ENCODE measurements at places on chromosomes 7 and 10.

GRCh38 chr7:50262916-50263690 is 41.4 kb upstream of the IKZF1 start:
- DNase-seq, result no peak

DNA sequence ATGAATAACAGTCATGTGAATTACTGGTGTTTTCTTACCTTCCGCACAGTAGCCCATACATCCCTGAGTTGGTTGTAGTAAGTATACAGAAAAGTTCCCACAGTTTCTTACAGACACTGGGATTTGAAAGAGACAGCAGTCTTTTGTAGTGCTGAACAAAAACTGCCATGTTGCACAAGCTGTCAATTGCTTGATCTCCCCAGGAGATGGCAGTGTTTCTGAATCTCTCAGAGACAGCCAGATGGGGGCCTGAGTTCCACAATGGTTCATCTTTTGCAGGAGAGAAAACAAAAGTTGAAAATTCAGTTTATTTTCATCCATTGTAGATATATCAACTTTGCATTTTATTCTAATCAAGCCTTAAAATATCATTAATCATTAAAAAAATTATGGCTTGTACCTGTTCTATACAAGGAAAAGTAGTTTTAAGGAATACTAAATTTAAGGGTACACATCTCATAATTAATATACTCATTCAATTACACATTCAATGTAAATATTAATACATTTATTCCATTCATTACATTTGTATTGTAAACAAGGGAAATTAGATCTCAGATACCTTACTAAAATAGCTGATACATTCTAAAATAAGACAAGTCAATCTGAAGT is 14.5 kb downstream of the VWDE start:
- DNase-seq, result no peak

DNA sequence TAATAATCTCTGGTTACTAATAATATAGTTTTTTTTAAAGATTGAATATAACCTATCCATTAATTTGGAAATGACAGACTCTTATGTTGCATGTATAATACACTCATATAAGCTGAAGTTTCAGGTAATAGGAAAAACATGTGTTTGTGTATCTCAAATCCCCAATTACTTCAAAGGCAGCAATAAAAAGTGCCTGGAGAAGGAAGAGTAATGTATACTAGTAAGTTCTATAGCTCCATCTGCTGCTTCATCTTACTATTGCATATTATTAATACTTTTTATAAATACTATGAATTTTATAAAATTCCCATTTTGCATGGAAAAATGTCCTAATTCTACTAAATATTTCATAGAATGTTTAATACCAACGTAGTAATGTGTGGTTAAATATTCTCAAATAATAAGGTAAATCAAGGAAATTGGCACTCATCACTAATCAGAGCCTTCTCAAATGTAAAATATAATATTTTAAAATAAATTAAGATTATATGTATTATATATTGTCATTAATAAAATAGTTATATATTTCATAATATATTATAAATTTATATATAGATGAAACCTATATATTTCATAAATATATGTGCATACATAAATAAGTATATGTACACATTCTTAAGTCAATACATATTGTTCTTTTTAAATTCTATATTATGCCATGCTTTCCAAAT is 311.9 kb downstream of the HGF start:
- no peak for DNase-seq

DNA sequence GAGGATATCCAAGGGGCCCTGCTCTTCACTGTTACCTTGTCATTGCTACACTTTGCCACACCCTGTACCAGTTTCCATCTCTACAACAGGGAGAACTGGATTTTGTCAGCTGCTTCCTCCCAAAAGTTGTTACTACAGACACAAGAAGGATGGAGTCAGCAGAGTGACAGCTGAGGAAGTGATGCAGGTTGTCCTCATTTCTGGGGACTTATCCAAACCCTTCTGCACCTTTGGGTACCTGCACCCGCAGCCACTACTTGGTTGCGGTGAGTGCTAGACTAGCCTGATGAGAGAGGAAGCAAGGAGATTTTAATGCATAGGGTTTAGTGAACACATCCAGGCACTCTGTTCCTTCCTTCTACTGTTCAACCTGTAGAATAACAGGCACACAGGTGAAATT is 281.0 kb downstream of the RPS24 start:
- no peak for DNase-seq

DNA sequence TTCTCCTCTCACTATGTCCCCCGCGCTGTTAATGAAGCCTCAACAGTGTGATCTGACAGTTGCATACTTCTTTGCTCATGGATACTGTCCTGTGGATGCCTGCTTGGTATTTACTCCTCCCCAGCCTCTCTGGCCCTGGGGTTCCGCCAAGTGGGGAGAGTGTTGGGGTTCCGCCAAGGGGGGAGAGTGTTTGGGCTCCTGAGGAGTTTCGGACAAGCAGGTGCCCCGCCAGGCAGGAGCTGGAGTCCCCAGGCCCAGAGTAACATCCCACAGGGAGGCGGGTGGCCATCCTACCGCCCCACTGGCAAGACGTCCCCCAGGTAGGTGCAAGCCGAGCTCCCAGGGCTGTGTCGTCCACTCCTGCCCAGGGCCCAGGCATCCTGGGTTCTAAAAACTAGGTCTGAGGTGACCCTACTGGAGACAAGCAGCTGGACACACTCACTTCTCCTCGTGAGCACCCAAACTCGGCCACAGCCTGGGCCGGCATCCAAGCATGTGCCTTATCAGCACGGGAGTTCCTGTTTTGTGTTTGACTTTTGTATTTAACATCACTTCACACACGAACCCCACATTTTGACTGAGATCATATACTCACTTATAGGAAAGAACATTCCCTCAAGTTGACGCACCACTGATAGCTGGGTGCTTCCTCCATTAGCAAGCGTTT is 34.2 kb downstream of the CAMK2B start:
- DNase-seq, result no peak

DNA sequence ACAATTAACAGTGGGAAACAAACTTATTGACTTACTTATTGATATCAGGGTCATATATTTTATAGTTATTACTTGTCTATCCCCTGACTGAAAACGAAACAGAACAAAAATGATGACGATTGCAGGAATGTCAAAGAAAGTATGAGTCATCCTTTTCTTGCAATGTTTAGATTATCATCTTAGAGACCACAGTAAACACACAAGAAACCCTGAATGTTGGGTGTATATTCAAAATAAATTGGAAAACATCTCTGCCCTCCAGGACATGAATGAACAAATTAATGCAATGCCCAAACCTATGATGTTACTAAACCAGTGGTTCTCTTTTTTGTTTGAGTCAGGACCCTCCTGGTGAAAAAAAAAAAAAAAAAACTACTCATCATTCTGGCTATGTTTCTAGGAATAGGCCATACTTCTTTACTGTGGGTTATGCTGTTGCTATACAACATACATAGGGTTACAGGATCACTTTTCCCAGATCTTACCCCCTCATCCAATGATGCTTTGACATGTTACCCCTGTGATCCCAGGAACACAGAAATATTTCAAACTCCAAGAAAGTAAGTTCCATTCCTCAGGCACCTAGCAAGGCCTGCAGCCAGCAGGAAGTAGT is 623.4 kb upstream of the IGFBP3 start:
- no peak for DNase-seq

DNA sequence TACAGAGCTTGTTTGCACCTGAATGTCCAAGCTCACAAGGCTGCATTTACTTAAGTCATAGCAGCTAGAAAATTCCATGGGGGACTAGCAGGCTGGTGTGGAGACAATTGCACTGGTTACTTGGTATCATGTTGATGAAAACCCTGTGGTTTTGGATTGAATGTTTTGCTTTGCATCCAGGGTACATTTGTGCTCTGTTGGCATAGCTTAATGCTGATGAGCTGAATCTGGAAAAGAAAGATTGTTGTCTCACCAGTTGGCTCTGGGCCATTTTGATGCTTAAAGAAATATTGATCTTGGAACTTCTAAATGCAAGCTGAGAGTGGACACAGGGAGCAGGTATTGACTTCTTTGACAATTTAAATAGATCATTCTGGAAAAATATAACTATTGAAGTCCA is 122.5 kb upstream of the MBL2 start:
- DNase-seq, result no peak

GRCh38 chr7:150324373-150324961 is 1.1 kb upstream of the ACTR3C start:
- no peak for DNase-seq

GRCh38 chr10:61822781-61823230 is 78.7 kb upstream of the ARID5B start:
- no peak for DNase-seq

GRCh38 chr7:110856704-110857103 is 234.2 kb upstream of the LRRN3 start:
- no peak for DNase-seq

GRCh38 chr7:138295049-138295637 is 164.9 kb upstream of the TRIM24 start:
- no peak for DNase-seq

DNA sequence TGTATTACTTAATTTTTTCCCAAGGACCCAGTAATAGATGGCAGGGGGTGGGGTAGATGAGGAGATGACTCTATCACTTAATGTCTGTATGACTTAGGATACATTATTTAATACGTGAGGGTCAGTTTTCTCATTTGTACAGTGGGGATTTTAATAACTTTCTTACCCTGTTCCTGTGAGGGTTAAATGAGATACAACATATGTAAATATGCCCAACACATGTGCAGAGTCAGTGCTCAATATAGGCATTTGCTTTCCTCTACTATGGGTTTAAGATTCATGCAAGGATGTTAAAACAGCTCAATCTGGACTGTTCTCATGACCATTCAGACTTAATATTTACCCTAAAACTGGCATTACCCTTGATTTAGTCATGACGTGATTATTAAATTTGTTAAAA is 31.2 kb downstream of the ST7 start:
- no peak for DNase-seq

DNA sequence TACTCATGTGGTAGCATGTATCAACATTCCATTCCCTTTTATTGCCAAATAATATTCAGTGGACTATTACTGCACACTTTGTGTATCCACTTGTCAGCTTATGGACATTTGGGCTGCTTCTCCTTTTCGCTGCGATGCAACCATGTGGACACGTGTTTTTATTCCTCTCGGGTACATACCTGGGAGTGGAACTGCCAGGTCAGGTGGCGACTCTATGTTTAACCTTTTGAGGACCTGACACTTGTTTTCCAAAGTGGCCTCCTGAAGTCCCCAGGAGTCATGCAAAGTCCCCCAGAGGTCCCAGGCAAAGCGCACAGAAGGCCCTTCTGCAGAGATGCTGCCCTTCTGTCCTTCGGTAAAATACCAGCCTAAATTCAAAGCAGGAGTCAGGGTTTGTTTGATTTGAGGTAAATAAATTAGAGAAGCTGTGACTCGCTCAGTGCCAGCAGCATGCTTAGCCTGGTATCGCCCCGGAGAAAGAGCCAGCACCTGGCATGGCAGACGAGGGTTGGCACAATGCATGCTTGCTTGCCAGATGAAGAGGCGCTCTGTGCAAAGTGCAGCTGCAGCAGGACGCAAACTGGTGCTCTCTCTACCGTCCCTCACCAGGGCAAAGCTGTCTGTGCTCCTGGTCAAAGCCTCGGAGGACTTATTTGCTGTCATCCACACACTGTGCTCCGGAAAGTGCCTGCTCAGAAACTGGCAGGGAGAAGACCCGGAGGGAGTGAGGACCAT is 37.8 kb downstream of the HIPK2 start:
- no peak for DNase-seq

- DNase-seq, result no peak
These were observed 219.0 kb downstream of the CCDC3 start for GRCh38 chr10:12782537-12782936.

- DNase-seq, result peak; percentile 10
These were observed 41.8 kb upstream of the LRRC18 start for GRCh38 chr10:48981310-48981907.

DNA sequence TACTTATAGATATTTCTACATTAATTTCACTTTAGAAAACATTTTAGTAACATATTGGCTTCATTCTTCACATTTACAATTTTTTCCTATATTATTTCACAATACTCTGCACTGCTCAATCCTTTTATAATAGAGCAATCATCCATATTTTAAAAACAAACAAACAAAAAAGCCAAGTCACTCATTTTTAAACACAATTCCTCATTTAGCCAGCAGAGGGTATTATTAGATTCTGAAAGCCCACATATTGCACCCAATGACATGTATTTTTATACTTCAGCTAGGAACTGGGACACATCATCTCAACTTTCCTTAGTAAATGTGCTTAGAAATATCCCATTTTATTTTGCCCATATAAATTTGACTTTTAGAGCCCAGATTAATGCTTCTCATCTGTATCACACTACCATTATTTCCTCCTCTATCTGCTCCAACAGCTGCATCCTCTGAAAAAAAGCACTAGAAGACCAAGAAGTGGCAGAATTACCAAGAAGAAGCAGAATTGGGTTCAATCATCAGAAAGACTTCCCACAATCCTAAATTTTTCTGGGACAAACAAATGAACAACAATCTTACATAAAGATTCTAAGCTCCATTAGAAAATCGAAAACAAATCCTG is 29.5 kb downstream of the CTNNA3 start:
- DNase-seq, result no peak

DNA sequence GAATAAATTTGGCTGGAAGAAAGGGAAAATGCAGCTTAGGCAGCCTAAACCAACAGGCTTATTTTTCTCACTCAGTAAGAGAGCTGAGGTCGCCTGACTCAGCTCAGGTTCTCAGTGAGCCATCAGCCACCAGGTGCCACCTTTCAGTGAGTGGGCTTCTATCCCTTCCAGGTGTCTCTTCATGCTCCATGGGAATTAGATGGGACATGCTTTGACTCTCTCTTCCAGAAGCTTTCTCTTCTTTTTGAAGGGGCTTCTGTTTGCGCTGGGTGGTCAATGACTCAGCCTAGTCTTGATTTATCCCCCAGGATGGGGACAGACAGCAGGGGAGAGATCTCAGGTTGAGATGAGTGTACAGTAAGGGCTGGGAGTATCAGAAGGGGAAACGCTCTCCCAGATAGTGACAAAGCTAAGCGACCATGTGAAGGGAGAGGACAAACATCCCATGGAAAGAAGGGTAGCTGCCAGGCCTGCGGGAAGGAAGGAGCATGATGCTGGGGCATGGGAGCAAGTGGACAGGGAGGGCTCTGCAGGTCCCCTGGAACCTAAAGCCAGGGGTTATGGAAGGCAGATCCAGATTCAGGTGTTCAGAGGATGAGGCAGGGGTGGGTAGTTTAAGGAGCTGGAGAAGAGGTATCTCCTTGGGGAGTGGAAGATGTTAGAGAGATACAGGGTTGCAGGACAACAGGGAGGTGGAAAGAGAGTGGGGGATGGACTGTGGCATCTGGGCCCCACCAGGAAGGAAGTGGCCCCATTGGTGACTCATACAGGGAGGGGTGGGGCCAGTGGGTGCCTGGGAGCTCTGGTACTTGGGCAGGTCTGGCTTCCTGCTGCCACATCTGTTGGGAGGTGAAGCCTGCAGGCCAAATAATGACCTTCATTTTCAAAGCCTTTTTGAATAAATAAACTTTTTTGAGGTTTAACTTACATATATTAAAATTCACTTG is 32.5 kb downstream of the OGDH start:
- DNase-seq, result peak; percentile 88

DNA sequence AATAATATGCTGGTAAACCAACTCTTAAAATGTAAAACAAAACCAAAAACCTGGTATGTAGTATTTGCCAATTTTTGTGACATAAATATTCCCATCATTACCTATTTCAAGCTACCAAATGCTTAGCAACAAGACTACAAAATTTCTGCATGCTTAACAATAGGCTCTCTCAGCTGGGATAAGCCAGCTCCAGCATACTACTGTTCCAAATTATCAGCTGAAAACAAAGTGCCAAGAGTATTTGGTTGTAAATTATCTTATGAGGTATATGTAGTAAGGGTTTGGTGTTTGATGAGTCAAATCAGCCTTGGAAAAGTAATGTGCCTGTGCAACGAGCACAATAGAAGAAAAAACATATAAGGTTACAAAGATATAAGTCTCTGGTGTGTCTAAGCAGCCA is 263.2 kb downstream of the HGF start:
- no peak for DNase-seq

- DNase-seq, result no peak
These were observed 160.5 kb downstream of the AOAH start for GRCh38 chr7:36563706-36564327.
